ENCODE measurements at places on chromosomes 2 and 18. TPM values are rescaled to one million over a fixed set of nuclear protein-coding genes. Genes with fewer than 3 reads are reported as not detected.

The C2orf81 gene
- total RNA-seq = 6.1 TPM

The ERMN gene
- not detected for total RNA-seq

The RETSAT gene
- 72.6 TPM for total RNA-seq

The GCG gene
- total RNA-seq = 1.6 TPM

The KLHL30 gene
- total RNA-seq = 1.9 TPM

The CKAP2L gene
- total RNA-seq = 0.23 TPM

The ACAA2 gene
- total RNA-seq = 19.9 TPM

The TRPM8 gene
- 71.1 TPM for total RNA-seq

The THADA gene
- total RNA-seq = 41.1 TPM

The CYP1B1 gene
- 289 TPM for total RNA-seq

The TPO gene
- 1.4 TPM for total RNA-seq

The MAB21L4 gene
- 3.5 TPM for total RNA-seq

The RHOB gene
- total RNA-seq = 554 TPM

The PFN4 gene
- total RNA-seq = 16.9 TPM

The RAD51AP2 gene
- total RNA-seq = 4.2 TPM

The TCF7L1 gene
- total RNA-seq = 2.6 TPM

The ABCG5 gene
- total RNA-seq = not detected

The COLEC11 gene
- 2.9 TPM for total RNA-seq

The NHEJ1 gene
- 15.2 TPM for total RNA-seq

The CCDC74A gene
- 15.5 TPM for total RNA-seq

The DCDC2C gene
- 5.9 TPM for total RNA-seq

The HADHA gene
- total RNA-seq = 96.6 TPM

The ATL2 gene
- total RNA-seq = 70.9 TPM

The NTSR2 gene
- not detected for total RNA-seq

The DAW1 gene
- total RNA-seq = not detected

The AMER3 gene
- 10.1 TPM for total RNA-seq

The POTEC gene
- 6.5 TPM for total RNA-seq

The HMSD gene
- not detected for total RNA-seq

The FMNL2 gene
- 9.8 TPM for total RNA-seq

The SLC9A4 gene
- not detected for total RNA-seq

The LOXHD1 gene
- total RNA-seq = 1.4 TPM
